ENCODE measurements at places on chromosomes 7 and 10.

- DNase-seq: no peak
These were observed 233.1 kb upstream of the FZD8 start for GRCh38 chr10:35875016-35875676.

DNA sequence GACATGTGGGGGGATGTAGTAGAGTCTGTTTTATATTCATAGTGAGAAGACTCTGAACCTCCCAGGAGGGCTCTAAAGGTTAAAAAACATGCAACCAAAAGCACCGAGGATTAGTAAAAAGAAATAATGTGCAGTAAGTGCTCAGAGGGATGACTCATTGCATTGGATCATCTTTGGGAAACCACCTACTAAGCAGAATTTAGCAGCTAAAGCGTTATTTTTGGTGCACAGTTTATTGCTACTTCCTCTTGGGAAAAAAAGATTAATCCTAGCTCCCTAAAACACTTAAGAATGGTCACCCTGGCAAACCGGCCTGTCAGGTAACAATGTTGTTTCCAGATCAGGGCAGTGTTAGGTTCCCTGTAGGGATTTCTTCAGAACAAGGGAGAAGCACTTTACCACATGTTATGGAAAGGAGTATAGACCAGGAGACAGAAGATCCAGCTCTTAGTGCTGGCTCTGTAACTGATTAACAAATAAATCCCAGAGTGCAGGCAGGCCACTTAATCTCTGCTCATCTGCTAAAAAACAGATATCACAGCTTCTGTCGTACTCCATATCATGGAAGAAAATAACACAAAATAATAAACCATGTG, 44.8 kb upstream of the FAM133B start:
- DNase-seq: no peak

DNA sequence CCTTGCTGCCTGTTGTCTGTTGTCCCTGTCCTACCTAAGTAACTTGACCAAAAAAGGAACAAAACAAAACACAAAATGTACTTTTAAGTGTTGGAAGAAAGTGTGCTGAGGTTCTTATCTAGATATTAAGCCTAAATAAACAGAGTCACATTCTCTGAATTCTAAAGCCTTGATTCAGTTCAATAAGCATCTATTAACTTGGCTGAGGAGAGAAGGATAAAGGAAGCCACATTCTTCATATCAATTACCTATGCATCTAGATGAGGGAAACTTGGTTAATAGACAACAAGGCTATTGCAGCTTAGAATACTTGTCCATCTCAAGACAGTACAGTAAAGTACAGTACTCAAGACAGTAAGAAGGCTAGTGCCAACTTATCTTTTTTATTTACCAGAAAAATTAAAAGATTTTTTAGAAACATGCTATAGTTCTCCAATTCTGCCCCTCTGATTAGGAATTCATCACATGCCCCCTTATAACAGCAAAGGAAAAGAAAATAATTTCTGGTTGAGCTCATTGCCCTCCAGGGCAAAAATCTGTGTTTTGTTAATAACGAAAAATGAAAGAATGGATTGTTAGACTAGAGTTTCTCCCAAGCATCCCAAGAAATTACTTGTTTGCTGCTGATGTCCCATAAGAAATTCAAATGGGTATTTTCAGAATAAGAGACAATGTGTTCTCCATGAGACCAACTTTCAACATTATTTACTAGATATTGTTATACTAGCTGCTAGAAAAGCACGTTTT, 546.5 kb upstream of the SEMA3D start:
- DNase-seq: no peak

DNA sequence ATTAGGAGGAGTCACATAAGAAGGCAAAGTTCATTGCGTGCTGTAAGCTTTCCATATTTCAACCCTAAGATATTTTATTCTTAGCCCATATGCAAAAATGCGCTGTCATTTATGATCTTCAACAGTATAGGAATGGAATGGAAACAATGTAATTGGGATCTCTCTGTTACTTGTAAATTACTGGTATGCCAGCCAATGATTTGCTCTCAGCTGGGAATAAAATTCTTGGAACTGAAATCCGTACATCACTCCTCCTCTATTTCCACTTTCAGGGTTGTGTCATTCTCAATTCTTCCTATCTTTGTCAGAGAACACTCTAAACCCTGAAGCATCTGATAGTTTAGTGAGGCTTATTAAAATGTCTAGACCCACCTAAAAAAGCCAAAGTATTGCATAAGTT, 80.7 kb upstream of the STEAP4 start:
- no peak for DNase-seq

DNA sequence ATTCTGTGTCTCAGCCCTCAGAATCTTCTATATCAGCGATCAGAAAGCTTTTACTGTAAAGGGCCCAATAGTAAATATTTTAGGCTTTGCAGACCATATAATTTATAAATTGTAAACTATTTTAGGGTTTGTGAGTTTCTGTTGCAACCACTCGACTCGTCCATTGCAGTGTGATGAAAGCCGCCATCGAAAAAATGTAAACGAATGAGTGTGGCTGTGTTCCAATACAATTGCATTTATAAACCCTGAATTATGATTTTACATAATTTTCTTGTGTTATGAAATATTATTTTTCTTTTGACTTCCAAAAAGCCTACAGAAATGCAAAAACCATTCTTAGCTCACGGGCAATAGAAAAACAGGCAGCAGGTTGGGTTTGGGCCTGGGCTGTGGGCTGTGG, 62.5 kb upstream of the ADO start:
- DNase-seq: no peak

- DNase-seq: no peak
These were observed 179.1 kb upstream of the LRRTM3 start for GRCh38 chr10:66746711-66747110.

DNA sequence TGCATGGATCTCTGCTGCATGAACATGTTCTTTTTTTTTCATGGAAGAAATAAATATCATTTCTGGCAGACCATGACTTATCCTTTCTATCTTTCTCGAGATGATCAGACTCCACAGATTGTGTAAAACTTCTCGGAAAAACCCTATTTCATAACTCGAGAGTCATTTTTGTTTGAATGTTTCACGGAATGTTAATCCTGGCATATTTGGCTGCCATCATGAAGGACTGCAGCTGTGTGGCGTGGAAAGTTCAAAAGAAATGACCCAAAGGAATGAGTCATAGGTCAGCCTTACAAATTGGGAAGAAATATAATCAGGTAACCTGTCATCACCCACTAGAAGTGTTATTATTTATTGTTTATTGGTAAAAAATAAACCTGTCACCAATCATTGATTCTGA, 566.8 kb downstream of the SDK1 start:
- DNase-seq: no peak

GRCh38 chr7:51602376-51602775, 285.8 kb upstream of the COBL start:
- DNase-seq: no peak

DNA sequence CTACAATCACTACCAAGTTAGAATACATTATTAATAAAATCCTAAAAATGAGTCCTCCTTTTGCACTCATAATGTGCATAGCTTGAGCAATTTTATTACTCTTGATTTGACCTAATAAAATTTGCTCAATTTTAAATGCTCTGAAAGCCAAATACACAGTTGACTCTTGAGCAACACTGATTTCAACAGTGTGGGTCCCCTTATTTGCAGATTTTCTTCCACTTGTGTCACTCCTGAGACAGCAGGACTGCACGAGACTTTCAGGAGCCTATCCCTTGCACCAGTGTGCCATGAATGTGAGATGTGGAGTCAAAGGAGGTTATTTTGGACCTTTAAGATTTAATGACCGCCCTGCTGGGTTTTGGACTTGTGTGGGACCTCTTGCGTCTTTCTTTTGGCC, 23.2 kb downstream of the RNF216 start:
- DNase-seq: no peak

DNA sequence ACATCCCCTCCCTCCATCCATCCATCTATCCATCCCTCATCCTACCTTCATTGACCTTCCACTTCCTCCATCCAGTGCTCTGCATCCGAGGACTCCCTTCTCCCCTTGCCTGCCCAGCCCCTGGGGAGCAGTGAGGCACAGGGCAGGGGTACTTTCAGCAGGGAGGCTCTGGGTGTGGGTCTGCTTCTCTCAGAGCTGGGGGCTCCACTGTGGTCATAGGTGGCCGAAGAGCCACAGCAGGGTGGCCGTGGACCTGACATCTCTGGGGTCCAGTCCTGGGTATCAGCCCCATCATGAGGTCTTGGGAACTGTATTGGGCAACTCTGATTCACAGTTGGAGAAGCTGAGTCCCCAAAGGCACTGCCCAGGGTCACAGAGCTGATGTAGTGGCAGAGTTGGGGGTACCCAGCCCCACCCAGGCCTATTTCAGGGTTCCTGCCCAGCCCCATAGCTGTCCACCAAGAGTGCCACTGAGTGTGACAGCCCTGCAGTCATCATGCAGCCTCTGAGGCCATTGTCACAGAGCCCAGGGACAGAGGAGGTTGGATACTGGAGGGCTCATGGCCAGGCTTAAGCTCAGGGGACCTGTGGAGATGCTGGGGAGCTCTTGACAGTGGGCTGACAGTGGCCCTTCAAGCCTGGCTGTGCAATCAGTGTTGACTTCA, 35.3 kb upstream of the DPYSL4 start:
- no peak for DNase-seq

- no peak for DNase-seq
These were observed 3.0 kb downstream of the LRWD1 start for GRCh38 chr7:102467581-102468477.

GRCh38 chr10:63751836-63752235, 230.6 kb downstream of the REEP3 start:
- DNase-seq: no peak

- no peak for DNase-seq
These were observed 540.2 kb downstream of the LRMDA start for GRCh38 chr10:75971402-75972211.

GRCh38 chr7:66778201-66778600, 37.7 kb downstream of the RABGEF1 start:
- no peak for DNase-seq

- DNase-seq: no peak
These were observed 9.9 kb downstream of the PPIF start for GRCh38 chr10:79357180-79357579.

GRCh38 chr10:119750391-119751230, 24.8 kb downstream of the INPP5F start:
- no peak for DNase-seq

DNA sequence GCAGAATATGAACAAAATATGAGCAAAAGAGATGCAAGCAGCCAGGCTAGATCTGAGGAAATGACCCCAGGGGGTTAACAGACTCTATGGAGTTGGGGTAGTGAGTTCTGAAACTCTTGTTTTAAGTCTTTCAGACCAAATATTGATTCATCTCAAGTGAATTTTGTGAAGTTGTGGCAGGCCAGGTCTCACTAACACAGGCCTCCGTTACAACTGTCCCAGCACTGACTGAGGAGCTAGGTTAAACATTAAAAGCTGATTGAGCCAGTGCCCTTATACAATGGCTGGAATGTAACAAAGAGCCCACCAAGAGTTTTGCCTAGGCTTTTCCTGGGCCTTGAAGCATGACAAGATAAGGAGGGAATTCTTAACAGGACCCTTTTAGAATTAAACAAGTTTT, 192.3 kb upstream of the STK17A start:
- DNase-seq: no peak

GRCh38 chr10:44925224-44925623, 14.1 kb downstream of the TMEM72 start:
- no peak for DNase-seq
